ENCODE measurements at places on chromosomes 7 and 10. TPM values are rescaled to one million over a fixed set of nuclear protein-coding genes. Genes with fewer than 3 reads are reported as not detected.

- DNase-seq: peak; percentile 5
These were observed 719.5 kb downstream of the XPNPEP1 start for GRCh38 chr10:109203646-109204353.

DNA sequence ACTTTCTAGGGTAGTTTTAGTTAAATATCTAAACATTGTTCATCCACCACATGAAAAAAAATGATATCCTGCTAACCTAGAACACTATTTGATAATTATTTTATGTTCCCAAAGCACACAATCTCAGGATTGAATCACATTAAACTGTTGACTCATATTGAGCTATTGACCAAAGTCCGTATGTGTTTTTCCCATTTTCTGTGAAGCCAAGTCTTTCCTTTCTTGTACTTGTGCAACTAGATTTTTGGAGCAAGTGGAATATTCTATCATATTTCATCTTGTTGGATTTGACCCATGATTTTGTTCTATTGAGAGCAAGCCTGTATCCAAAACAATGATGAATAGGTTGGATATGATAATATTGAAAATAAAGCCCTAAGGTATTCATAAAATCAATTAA lies 164.6 kb downstream of the SKAP2 start:
- DNase-seq: no peak

DNA sequence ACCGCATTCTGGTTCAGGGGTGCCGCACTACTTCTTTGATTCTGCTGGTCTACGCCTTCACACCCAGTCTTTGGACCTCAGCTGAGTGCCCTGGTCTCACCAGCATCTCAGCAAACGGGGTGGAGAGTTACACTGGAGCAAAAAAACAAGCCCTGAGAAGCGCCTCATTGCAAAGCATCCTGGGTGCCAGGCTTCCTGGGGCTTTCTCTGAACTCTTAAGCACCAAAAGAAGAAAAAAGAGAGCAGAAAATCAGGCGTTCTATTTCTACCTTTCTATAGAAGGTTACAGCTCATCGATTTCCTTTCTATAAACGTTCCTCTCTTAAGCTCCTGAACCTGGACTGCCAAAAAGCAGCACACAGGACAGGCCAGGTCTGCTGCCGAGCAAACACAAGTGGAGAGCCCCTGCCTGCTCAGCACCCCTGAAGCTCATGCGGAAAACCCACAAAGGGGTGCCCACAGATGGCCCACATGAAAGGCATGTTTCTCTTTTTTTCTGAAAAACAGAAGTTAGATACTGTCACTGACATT lies 217.9 kb downstream of the SFMBT2 start:
- no peak for DNase-seq

- peak; percentile 27 for DNase-seq
These were observed 13.0 kb downstream of the MCMBP start for GRCh38 chr10:119859420-119860258.

DNA sequence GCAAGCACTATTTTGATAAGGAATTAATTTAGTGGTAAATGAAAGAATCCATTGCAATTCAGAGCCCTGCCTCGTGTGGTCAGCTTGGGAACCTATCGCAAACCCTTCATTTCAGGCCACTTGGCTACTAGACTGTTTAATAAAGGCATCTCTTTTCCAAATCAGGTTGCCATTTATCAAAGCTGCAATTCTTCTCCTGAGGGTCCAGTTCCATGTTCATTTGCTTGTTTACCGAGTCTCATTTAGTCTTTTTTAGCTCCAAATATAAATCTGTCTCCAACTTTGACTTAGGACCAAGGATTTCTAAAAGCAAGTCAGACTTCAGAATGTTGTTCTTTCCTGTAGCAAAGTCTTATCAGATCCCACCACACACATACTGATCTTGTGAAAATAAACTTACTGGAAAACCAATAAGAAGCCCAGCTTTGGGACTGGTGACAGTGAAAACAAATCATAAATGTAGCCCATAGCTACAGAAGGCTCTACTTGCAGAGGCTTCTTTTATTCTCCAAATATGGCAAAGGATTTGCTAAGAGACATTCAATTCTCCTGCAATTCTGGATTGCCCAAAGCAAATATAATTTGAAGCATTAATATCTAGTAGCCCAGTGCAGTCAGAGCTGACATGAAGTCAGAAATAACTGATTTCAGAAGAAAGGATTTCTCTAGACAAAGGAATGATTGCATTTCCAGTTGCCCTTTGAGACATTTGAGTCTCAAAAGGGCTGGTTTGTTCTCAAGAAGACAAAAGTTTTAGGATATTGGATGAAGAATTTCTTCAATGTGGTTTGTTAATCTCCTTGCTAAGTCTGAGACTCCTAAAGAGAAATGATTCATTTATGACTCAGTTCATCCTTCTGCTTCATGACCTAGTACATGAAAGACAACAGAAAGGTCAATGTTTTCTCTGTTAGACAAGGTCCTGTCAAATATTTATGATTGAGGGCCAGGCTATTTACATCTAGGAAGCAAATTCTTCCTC lies 28.0 kb downstream of the PPP1R3C start:
- DNase-seq: peak; percentile 66

DNA sequence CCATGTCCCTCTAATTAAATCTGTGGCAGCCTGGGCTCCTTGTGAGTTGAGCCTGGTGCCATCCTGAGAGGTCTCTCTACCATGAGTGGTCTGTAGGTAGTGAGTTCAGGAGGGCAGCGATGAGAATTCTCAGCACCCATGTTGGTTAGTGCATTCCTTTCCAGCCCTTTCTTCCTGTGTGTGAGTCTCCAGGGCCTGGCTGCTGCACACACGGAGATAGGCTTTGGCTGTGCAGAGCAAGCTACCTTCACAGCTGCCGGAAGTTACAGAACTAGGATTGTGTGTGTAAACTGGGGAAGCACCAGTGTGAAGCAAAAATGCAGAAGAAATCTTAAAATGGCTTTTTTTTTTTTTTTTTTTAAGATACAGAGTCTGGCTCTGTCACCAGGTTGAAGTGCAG lies 358.6 kb downstream of the PAXIP1 start:
- DNase-seq: no peak

DNA sequence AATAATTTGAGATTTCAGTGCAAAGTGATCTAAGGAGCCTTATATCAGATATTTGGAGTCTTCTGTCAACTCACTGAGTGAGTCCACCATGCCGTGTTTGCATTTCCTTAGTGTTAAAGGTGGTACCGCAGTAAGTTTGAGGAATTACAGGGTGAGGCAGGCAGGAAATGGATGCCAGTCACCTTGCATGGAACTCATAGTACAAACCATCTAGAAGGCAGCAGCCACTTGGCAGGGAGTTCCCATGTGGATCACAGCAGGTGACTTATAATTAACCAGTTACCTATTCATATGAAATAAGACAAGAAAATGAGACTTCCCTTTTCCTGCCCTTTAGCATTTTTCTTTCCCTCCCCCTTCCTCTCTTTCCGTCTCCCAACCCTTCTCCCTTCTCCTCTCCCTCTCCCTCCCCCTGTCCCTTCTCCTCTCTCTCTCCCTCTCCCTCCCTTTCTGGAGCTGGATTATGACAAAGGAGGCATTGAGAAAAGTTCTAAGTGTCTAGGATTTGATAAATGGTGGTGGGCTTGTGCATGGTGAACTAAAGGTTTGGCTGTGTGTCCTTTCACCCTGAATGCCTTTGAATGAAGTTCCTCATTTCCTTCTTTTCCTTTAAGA lies 94.1 kb downstream of the LRRC4 start:
- no peak for DNase-seq

DNA sequence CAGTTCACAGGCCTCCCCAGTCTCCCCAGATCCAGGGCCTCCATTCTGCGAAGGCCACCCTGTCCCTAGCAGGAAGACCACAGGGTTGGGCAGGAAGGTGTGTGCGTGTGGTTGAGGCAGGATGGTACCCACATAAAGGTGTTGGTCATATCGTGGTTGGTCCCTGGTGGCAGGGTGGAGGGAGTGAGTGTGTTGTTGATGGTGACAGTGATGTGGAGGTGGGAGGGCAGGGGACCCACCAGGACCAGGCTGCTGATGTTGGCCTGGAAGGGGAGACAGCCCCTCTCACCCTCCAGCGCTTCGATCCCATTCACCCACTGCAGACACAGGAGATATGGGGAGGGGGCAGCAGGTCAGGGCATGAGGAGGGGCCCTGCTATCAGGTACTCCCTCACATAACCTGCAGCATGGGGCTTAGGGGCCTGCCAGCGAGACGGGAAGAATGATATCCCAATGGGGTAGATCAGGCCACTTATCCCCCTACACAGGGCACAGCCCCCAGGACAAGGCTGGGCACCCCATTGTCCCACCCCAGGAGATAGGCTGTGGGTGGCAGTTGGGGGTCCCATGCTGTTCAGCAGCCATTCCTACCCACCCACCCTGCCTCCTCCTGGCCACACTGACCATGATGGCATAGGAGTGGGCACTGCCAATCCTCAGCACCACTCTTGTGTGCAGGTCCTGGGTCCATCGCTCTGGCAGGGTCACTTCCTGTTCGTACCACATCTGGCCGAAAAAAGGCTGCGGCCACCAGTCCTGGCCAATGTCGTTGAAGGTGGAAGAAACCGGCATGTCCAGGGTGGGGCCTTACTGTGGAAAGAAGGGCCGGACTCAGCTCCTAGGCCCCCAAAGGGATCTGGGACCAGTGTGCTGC lies 69.0 kb upstream of the ZNF479 start:
- no peak for DNase-seq

- DNase-seq: no peak
These were observed 317.8 kb downstream of the SNX13 start for GRCh38 chr7:17622451-17622850.

DNA sequence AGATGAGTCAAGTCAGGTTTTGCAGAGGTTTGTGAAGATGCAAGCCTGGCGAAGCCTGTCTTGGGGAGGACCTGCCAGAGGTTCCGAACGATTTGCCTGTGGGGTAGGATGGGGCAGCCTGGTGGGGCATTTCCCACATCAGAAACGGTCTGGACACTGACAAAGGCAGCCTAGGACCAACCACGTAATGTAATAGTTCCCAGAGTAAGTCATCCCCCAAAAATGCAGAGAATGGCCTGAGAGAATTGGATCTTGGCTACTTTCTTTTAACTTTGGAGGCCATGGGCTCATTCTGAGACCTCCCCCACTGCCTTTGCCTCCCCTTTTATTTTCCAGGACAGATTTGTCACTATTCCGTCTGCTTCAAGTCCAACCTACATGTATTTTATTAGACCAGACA lies 168.9 kb upstream of the SH2B2 start:
- DNase-seq: no peak

- peak; percentile 46 for DNase-seq
These were observed 62.4 kb downstream of the ARHGAP12 start for GRCh38 chr10:31866118-31866670.

DNA sequence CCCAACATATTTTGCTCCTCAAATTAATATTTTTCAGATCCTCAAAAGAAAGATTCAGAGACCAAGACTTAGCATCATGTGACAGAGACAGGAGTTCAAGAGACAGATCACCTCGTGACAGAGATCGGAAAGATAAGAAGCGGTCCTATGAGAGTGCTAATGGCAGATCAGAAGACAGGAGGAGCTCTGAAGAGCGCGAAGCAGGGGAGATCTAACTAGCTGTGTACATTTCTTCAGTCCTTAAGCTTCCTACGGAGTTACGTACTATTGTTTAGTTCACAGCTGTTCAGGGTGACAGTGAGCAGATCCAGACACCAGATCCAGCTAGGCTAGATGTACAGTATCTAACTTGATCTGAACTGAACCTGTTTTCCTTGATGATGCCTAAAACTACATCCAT lies 61.3 kb downstream of the KLRG2 start:
- DNase-seq: no peak

DNA sequence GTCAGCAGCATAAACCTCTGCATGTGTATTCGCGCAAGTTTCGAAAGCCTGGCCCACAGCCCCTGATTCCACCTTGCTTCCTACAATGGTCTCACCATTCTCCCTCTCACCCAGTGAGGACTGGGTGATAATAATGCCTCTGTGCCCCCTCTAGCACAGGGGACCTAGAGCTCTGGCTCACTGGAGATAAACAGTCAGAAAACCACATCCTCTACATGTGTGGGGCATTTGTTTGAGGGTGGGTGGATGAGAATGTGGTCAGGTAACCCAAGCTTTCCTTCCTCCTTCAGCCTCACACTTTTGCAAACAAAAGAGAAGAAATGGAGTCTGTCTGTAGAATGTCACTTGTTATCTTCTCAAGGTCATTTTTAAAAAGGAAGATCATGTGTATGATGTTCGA lies 373.5 kb downstream of the KCNMA1 start:
- no peak for DNase-seq

DNA sequence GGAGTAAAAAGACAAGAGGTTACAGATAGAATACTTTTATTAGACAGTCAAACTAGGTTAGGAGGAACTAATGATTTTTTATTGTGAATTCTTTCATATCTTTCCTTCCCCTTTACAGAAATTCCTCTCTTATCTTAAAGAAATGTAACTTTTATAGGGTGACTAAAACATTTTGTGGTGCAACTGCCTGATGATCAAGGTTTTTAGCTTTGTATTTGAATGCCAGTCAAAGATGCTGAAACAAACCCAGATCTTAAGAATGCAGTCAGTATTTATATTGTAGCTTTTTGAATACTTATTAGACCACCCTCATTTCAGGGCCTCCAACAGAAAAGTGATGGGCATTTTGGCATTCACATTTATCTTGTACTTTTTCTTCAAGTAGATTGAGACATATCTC lies 27.4 kb downstream of the TAX1BP1 start:
- no peak for DNase-seq

DNA sequence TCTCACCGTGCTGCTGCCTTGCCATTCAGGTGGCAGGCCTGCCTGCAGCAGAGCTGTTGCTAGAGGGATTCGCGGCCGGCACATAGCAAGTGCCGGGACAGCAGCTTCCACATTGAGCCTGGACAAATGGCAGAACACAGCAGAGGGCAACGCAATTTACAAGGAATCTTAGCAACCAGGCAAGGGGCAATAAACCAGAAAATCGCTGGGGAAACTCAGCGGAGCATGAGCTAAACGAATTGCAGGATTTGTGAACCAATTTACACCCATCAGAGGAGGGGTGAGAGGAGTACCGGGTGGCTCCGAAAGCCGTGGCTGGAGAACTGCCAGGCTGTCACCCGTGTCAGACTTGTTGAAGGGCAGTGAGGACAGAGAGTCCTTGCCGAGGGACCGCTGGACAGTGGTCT lies 58.6 kb upstream of the LOXL4 start:
- no peak for DNase-seq

DNA sequence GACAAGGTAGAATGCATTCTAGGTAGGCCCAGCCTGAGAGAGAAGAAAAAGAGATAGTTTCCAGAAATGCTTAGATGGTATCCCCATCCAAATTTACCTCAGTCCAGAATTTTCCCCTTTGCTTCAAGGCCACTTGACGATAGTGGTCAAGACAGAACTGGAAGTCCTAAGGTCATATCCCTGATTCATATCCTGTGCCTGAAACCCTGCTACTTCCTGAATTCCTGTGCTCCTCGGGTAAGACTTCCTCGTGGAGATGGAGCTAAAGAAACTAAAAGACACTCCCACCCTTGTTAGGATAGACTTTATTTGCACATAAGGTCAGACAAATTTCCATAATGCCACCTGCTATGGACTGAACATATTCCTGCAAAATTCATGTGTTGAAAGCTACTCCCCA lies 175.9 kb downstream of the EVX1 start:
- DNase-seq: no peak

- no peak for DNase-seq
These were observed 117.1 kb downstream of the ZMIZ1 start for GRCh38 chr10:79185796-79186374.

BLNK gene
- 9.8 TPM for total RNA-seq

HEPACAM2 gene
- not detected for total RNA-seq

PAPSS2 gene
- total RNA-seq: 6.8 TPM

CTAGE15 gene
- 2.7 TPM for total RNA-seq

CHST3 gene
- 85.0 TPM for total RNA-seq

ACTR3C gene
- total RNA-seq: 1.1 TPM

CPED1 gene
- 1.7 TPM for total RNA-seq

All from mammary epithelial cell (primary cell).